ENCODE measurements at places on chromosomes 1 and 21. TPM values are rescaled to one million over a fixed set of nuclear protein-coding genes. Genes with fewer than 3 reads are reported as not detected.

DFFB gene
- total RNA-seq = 5.0 TPM

- DNase-seq = no peak
Observed at GRCh38 chr1:113545210-113545609, 154.9 kb downstream of the MAGI3 start.

DNA sequence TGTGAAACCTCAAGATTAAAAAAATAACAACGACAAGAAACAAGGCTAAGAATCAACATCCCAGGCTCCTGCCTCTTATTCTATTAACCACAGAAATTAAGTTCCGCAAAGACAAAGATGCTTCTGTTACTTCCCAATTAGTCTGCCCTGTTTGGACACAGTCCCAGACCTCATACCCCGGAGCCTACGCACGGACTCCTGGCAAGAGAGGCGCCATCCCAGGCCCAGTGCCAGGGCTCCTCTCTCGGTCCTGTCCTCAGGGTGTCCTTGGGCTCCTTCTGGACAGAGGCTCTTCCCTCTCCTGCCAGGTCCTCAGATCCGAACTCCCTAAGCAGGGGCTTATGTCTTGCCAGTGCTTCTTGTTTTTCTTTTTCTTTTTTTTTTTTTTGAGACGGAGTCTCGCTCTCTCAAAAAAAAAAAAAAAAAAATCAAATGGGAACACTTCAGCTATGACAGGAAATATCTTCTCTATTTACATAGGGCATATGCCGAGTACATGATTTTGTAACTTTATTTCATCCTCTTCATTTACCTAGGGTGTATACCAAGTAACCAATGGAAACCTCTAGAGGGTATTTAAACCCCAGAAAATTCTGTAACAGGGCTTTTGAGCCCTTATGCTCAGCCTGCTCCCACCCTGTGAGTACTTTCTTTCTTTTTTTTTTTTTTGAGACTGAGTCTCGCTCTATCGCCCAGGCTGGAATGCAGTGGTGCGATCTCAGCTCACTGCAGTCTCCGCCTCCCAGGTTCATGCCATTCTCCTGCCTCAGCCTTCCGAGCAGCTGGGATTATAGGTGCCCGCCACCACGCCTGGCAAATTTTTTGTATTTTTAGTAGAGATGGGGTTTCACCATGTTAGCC is 11.7 kb upstream of the ENO1 start:
- DNase-seq = peak; percentile 93

CD101 gene
- total RNA-seq = 1.5 TPM

DNA sequence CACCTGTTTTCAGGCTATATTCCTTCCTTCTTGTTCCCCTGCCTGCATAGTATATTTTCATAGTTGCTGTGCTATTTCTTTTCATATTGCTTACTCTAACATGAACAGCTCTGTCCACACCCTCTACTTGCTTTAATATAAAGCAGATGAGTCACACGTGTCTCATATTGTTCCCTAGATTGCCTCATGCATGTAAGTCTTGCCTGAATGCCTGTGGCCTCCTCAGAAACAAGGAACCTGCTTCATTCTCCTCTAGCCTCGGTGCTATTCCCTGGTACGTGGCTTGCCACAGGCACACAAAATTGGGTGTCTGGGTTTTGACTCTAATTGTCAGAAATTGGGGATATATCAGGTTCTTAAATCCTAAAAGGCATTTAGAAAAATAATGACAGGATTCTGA is 16.5 kb upstream of the PKP1 start:
- DNase-seq = no peak

DNA sequence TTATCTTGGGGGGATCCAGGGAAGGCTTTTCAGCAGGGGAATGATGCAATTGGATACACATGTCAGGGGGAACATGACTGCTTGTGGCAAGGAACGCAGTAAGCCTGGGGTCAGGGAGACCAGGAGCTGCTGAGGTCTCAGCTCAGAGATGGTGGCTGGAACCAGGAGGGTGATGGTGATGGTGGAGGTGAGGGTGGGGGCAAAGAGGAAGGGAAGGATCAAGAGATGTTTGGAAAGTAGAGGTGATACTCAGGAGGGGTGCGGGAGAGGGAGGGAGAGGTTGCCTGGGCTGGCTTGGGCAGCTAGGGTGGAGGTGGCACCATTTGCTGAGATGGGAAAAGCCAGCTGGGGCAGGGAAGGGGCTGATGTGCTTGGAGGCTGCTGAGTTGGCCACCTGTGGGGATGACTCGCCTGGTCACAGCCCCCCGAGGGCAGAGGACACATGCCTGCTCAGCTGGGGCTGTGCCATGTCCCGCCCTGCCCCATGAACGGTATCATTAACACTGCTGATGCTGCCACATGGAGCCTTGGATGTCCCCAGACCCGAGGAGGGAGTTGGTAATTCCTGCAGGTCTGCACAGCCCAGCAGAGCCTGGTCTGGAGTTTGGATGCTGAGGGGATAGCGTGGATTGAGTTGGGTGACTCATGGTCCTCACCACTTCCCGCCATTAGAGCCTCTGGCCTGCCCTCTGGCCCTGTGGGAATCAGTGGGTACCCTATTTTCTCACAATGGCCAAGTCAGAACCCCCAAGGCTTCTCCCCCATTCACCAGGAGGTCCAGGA is 6.3 kb upstream of the PADI1 start:
- no peak for DNase-seq

DNA sequence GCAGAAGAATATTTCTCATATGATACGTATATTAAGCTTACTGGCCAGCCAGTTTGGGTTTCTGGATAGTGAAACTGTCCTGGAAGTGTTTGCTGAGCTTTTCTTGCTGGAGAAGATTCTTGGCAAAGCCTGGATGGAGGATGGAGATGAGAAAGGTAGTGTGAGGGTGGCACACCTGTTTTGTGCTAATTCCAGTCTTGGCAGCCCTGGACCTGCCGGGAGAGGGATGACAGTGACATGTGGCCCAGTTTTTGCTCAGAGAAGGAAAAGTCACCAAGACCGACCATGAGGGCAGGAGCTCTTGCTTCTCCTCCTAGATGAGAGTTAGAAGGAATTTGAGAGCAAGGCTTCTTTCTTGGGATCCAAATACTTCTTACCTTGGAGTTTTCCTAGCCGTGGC is 34.1 kb downstream of the DOP1B start:
- DNase-seq = no peak

GRCh38 chr1:222697826-222698225 is 14.5 kb downstream of the AIDA start:
- no peak for DNase-seq

DNA sequence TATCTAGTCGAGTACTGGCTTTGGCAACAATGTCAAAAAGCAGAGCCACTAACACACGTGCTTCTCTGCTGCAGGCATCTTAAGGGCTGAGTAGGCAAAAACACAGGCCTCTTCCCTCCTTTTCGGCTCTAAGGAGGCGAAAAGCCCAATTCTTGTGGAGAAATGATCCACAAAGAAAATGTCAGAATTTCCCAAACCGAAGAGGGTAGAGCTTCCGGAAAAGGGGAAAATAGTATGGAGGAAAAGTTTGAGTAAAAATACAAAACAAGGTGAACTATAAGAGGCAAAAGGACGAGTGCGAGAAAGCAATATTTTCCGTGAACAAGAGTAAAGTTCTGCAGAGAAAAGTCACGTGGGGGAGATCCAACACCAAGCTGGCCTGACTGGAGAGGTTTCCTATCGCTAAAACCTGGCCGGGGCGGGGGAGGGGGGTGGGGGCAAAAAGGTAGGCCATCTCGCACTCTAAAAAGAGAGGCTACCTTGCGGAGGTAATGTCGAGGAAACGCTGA is 551 bp downstream of the ZRANB2 start:
- no peak for DNase-seq

CD1E gene
- total RNA-seq = not detected

HTR1D gene
- not detected for total RNA-seq

DNA sequence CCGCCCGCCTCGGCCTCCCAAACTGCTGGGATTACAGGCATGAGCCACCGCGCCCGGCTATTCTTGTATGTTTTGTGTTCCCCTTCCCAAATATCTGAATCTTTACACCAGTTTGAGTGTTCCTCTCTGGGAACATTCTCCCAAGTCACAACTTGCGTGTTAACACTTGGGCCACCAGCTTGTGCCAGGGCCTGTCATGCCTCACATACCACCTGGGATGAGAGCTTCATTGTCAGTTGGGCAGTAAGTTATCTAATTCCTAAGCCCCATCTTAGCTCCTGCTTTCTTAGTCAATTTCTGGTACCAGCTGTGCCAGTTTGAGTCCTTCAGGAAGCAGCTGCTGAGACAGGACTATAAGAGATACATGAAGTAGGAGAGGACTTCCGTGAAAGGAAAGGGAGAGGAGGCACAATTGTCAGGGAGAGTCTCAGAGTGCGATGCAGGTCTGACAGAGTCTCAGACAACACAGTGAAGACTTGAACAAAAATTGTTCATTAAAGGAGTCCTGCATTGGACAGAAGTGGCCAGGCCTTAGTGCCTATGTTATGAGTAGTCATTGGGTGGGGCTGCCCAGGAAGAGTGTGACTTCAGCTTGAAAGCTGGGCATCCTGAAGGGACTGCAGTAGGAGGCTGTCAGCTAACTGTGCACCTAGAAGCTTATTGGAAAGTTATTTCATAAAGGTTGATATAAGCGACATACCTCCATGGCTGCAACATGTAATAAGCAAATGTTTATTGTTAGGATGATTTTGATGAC is 17.3 kb downstream of the ZFYVE9 start:
- DNase-seq = peak; percentile 62

Data from esophagus muscularis mucosa (tissue), 4 donors.